CD14-positive monocyte (primary cell): ENCODE measurements at places on chromosomes 16 and 17.

DNA sequence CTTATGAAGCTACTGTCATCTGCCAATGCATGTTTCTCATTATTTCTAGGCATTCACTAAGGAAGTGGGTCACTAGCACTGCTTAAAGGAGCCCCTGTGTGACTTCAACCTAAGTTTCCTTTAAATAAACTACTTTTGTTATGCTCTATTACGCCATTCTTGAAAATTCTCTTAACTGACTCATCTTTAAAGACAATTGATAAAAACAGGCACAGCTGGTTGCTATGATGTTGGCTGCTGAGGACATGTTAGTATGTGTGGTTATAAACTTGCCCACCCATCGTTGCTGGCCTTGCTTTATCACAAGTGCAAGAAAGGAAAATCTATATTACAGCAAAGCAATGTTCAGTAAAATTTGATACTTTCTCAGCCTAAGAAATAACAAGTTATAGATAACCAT lies 75.8 kb upstream of the CNTNAP4 start:
- DNase-seq: no peak

DNA sequence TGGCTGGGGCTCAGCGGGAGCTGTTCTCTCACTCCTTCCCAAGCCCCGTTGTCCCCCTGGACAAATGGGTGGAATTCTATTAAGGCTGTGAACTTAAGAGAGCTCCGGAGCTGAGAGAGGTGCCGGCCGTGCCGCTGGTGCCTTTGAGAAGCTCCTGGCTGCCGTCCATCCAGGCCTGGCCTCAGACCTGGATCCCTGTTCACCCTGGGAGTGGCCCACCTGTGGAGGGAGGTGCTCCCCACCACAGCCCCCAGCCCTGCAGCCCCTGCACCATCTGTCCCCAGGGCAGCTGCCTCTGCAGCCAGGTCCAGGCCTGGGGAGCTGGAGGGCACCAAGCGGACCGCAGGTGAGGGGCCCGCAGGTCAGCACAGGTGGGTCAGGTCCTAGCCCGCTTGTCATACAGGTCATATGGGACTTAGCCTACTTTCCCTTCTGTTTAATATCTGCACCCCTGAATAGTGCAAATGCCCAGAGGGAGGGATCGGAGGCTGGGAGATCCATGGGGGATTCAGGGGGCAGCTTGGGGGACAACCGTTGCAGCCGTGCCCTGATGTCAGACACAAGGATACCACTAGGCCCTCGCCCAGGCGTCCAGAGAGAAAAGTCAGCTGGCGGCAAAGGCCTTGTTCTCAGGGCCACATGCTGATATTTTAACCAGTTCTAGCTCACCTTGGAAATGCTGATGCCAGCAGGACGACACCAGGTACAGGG lies 15.2 kb upstream of the METRNL start:
- DNase-seq: no peak

GRCh38 chr16:1027501-1027815 lies 45.1 kb upstream of the SSTR5 start:
- no peak for DNase-seq

DNA sequence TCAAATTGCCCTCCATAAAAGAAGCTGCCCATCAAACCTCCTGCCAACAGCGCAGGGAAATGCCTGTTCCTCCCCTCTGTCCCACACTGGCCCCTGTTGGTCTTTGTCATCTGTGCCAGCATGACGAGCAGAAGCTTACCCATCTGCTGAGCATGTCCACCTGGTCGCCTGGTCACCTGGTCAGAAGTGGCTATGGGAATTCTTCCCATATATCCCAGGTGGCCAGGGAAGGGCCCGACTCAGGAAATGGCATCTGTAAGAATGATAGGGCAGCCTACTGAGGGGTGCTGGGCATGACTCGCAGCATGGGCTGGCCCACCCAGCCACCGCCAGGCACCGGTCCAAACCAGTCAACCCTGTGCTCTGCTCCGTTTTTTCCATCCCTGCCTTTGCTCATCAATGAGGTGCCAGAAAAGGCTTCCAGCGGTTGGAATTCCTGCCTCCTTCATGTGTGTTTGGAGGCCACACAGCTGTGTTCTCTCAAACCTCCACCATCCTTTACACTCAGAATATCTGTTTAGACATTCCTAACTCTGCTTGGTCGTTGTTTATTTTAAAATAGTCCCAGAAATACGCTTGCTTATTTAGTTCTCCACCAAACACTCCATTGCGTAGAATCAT lies 145.2 kb downstream of the CLEC16A start:
- DNase-seq: no peak

DNA sequence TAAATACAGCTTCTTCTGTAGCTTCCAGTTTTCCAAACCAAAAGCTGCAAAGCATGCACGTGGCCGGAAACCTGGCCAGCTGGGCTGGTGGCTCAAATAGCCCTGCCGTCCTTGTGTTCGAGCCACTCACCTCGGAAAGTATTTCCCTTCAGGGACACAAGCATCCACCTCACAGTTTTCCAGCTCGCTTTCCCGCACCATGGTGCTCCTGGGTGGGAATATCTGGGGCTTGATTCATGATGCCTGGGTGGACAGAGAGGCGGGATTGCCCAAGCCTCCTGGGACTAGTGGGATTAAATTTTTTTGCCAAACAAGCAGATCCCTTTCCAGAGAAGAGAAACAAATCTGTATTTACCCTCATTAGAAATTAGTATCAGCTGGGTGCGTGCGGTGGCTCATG lies 7.1 kb upstream of the MVD start:
- no peak for DNase-seq

GRCh38 chr17:81821603-81822311 lies 11.3 kb downstream of the MCRIP1 start:
- no peak for DNase-seq

DNA sequence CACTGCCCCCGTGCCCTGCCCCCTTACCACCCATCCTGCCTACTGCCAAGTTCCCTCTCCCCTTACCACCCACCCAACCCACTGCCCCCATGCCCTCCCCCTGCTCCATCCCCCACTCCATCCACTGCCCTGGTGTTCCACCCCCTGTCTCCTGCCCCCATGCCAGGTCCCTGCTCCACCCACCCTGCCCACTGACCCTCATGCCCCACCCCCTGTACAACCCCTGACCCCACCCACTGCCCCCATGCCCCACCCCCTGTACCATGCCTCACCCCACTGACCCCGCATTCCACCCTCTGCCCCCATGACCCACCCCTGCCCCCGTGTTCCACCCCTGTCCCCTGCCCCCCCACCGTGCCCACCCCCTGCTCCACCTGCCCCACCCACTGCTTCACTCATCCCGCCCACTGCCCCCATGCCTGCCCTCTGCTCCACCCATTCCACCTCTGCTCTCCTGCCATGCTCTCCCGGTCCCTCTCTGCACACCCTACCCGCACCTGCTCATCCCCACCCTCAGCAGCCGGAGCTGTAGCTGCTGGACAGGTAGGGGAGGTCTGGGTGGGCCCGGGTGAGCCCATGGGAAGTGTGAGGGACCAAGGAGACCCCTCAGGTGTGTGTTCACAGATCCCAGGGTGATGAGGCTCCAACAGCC lies 7.4 kb upstream of the FN3KRP start:
- no peak for DNase-seq

DNA sequence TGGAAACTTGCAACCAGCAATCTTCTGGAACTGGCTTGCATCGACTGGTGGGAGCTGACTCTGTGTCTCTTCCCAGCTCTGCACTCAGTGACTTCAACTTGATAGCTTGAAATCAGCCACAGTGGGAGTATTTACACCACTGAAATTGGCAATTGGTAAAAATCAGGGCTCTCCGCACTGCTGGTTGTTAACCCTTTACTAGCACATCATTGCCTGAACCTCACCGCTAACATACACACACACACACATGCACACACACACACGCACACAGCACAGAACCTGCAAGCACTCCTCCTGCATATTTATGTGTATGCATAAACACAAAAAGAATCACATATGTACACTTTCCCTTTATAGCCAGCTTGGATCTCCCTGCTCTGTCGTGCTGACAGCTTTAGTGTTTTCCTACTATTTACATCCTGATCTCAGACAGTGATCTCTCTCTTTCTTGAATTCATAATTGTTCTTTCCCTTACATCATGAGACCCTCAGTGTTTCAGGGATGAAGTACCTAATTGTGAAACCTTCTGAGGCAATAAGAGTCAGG lies 7.9 kb upstream of the TMIGD1 start:
- DNase-seq: no peak

DNA sequence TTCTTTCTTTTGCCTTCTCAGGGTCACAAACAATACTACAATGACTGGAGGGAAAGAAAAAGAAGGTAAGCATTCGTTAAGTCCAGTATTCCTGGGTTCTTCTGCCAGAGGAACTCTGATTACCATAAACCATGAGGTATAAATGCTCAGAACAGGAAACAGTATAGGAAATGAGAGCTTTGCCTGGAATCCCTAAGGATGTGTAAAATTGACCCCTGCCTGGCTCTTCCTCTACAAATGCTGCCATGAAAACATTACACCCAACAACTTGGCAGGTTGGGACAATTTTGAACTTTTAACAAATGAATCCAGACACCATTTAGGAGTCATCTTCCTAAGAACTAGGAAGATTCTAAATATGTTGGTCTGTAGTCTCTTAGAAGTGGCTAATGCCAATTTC lies 173.8 kb downstream of the CDH11 start:
- DNase-seq: no peak

DNA sequence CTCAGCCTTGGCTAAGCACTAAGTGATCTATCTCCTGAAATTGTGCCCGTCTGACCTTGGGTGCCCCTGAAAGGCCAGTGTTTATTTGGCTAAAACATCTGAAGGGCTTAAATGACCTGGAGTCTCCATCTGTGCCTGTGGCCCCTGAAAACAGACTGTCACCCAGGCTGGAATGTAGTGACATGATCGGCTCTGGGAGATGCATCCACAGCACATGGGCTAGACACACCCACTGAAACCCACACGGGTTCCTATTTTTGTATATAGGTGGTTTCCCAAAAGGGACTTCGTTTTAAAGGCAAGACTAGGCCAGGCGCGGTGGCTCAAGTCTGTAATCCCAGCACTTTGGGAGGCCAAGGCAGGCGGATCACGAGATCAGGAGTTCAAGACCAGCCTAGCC lies 13.5 kb downstream of the CEP295NL start:
- peak; percentile 86 for DNase-seq

GRCh38 chr17:48308581-48308980 lies 121.4 kb downstream of the SKAP1 start:
- DNase-seq: no peak

DNA sequence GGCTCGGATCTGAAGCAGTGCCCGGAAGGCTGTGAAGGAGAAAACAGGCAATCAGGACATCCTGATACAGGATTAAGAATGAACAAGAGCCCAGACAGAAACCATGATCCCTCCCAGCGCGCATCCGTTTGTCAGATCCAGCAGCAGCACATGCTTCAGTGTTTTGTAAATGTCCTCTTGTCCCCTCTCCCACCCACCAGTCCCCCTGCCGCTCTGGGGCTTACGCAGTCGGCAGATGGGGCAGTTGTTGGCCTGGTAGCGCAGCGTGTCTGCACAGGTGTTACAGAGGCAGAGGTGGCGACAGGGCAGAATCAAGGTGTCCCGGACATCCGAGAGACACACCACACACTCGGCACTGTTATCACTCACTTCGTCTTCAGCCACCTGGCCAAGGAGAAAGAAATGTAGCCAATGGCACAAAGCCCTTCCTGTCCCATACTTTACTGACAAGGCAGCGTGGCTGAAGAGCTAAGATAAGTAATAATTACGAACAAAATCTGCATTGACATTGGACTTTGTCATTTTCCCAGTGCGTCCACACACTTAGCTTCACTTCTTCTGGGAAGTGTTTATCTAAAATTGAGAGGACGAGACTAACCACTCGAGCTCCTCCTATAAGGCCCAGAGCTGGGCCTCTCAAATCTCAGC lies 20.7 kb upstream of the FOXJ1 start:
- DNase-seq: no peak

DNA sequence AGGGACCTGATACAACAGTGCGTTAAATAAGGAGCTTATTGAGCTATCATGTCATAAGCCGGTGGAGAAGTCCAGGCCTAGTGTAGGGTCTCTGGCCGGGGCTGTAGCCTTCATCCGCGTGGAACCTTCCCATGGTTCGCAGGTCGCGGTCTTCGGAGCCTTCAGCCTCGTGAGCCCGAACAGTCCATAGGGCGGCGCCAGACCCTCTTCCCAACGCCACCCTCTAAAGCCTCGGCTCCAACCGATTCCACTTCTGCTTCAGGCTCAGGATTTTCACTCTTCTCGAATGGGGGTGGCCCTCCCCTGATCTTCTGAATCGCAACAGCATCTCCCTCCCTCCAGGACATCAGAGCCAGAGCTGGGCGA lies 10.3 kb upstream of the BRCA1 start:
- no peak for DNase-seq
